A172 (cell line): ENCODE measurements at places on chromosomes 6 and 20. TPM values are rescaled to one million over a fixed set of nuclear protein-coding genes. Genes with fewer than 3 reads are reported as not detected.
A peak's percentile ranks its signal among the peaks of the same experiment; 100 is the strongest.

Gene COX4I2
- not detected in 2 replicates for total RNA-seq

GRCh38 chr6:100445512-100445911, 19.2 kb downstream of the SIM1 start:
- DNase-seq = no peak

- peak; percentile 51 for DNase-seq
These were observed 23.8 kb downstream of the RBM38 start for GRCh38 chr20:57414867-57415592.

- no peak for DNase-seq
These were observed 639 bp upstream of the RCAN2 start for GRCh38 chr6:46491628-46492547.

GRCh38 chr6:76592566-76592965, 520.1 kb upstream of the IMPG1 start:
- no peak for DNase-seq

GRCh38 chr6:144993870-144994269, 708.7 kb downstream of the UTRN start:
- DNase-seq = peak; percentile 6

DNA sequence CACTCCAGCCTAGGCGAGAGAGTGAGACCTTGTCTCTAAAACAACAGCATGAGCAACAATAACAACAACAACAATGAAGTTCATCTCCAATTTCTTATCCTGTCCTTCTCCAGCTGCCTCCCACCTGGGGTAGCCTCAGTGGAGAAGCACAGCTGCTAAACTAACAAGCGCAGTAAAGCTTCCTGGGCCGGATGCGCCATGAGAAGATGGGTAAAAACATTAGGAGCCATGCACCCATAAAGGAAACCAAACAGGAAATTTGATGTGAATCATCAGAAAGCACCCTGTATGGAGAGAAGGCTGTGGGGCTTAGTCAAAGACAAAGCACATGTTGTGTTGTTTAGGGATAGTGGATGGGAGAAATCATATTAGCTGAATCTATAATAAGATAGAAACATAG, 61.1 kb upstream of the CCN6 start:
- DNase-seq = peak; percentile 74

- DNase-seq = no peak
These were observed 379.7 kb upstream of the PTCHD4 start for GRCh38 chr6:48490658-48491057.

Gene FNDC1
- 0.02 TPM in 1 of 2 replicates, not detected in the other for total RNA-seq

- DNase-seq = no peak
These were observed 200.3 kb upstream of the FAM83B start for GRCh38 chr6:54646069-54646950.

- no peak for DNase-seq
These were observed 71.6 kb downstream of the NFATC2 start for GRCh38 chr20:51470907-51471411.

Gene LST1
- not detected in 2 replicates for total RNA-seq

- no peak for DNase-seq
These were observed 37.6 kb upstream of the CST7 start for GRCh38 chr20:24911461-24911860.

- peak; percentile 92 for DNase-seq
These were observed 49.6 kb upstream of the PTPRK start for GRCh38 chr6:128569732-128570679.

DNA sequence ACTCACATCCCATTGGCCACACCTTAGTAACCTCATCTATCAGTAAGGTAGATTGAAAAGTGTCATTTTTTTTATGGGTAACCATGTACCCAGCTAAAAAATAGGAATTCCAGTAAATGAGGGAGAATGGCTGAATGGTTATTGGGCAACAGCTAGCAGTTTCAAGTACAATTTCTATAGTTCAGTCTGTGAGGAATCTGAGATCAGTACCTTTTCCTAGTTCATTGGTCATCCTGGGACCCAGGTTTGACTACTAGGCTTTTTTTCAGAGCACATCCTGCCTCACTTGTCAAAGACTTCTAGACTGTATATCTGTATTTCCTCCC, 28.3 kb downstream of the PHF3 start:
- DNase-seq = no peak

Gene CASS4
- not detected in 2 replicates for total RNA-seq
